NCI-H187 treated with DMSO at 0.1 percent for 48 hours (cell line): ENCODE measurements at places on chromosomes 13 and 19.

DNA sequence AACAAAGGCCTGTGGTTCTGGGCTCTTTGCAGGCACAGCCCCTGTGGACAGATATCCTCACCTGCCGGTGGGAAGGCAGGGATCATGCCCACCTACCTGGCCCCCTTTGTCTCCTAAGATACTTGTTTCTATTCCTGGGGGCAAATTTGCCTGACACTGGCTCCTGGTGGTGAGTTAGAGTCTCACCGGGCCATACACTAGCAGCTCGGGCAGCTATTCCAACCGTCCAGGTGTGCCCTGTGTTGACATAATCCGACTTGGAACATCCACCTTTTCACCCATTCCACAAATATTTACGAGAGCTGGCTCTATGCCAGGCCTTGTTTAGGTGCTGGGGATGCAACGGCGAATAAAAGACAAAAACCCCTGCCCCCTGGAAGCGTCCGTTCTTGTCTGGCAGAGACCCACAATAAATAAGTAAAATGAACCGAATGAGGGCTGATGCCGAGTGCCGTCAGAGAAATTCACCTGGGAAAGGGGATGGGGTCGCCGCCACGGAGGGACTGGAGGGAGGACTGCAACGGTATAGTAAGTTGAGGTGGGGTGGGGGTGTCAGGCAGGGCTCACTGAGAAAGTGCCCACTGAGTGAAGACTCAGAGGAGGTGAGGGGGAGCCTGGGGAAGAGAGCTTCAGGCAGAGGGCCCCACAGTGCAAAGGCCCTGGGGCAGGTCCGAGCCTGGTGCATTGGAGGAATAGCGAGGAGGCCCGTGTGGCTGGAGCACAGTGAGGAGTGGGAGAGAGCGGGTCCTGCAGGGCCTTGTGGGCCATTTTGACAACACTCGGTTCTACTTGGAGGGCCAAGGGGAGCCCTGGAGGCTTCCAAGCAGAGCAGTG, 43.2 kb upstream of the RANBP3 start:
- DNase-seq = no peak

- DNase-seq = no peak
Observed at GRCh38 chr19:30784850-30785457, 412.8 kb downstream of the ZNF536 start.

DNA sequence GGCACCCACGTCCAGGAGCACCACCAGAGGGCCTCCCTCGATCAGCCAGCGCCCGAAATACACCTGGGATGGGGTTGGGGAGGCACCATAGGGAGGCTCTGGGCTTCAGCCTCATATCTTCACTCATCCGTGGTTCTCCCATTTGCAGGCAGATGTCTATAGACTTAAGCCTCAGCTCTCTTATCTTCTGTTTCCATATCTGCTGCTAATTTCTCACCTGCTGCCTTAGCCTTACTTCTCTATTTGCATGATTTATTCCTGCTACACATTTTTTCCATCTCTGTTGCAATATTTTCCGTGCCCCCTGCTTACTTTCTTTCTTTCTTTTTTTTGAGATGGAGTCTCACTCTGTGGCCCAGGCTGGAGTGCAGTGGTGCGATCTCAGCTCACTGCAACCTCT, 5.8 kb downstream of the GYS1 start:
- no peak for DNase-seq

DNA sequence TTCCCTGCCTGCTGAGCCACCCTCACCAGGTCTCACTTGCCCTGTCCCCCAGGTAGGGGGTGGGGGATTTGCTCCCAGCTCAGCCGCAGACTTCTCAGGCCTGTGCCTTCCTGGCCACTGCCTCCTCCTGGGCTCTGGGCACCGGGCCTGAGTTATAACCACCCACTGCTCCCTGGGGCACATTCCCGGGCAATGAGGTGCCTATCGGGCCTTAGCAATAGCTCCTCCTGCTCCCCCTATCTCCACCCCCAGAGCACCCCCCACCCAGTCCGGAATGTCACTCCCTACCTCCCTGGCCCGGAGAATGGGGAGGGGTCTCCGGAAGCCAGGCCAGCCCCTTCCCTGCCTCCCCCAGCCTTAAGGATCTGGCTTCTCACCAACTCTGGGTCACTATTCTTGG, at the start of gene KLK5:
KLK5 (minus strand) TSS at position 129 of the 400 bp plus-strand sequence. CDS start 381 bp downstream, outside the sequence.
- no peak for DNase-seq

- DNase-seq = no peak
Observed at GRCh38 chr19:46524308-46524707, 28.6 kb upstream of the PNMA8B start.

DNA sequence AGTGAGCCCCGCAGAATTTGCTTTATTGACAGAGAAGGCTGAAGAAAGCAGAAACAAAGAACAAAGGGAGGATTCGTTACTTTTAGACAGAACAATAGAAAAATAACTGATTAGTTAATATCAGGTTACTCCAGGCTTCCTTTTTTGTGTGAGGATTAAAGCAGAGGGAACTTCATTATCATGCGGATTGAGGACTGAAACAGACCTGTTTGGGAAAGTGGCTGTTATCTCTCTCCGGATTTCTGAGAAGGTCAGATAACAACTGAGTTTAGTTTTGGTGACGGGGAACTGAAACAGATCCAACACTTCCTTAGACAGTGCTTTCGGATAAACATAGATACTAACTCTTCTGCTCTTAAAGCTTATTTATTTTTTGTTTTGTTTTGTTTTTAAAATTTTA, 246.4 kb upstream of the ZNF507 start:
- DNase-seq = no peak

GRCh38 chr19:2235381-2236063, 607 bp downstream of the PLEKHJ1 start:
- DNase-seq = peak; percentile 80

DNA sequence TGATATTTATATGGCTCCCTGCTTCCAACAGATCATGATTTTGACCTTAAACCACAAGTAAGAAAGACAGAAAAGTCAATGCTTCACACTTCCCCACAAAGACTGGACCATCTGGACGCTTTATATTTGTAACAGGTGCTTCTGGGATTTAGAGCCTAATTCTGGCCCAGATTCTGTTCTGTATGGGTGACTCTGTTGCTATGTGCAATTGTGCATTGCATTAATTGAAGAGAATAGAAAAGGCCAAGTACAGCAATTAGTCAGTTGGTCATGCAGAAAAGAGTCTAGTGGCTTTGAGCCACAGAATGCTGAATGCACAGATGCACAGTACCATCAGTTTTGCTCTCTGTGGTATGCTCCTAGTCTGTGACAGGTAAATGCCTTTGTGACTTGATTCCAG, 657.4 kb upstream of the ATXN8OS start:
- DNase-seq = no peak

GRCh38 chr13:34637138-34637537, 304.9 kb upstream of the NBEA start:
- no peak for DNase-seq

GRCh38 chr19:4737955-4738600, 14.4 kb upstream of the DPP9 start:
- DNase-seq = no peak
